Endothelial cell (in vitro differentiated cells): ENCODE measurements at places on chromosomes 11 and 22. TPM values are rescaled to one million over a fixed set of nuclear protein-coding genes. Genes with fewer than 3 reads are reported as not detected.

Gene LGALS12
- total RNA-seq, result 0.67 TPM

Gene GLYATL2
- total RNA-seq, result 0.62 TPM

Gene BLID
- not detected for total RNA-seq

Gene PATE2
- total RNA-seq, result not detected

Gene SLC25A18
- total RNA-seq, result 2.2 TPM

DNA sequence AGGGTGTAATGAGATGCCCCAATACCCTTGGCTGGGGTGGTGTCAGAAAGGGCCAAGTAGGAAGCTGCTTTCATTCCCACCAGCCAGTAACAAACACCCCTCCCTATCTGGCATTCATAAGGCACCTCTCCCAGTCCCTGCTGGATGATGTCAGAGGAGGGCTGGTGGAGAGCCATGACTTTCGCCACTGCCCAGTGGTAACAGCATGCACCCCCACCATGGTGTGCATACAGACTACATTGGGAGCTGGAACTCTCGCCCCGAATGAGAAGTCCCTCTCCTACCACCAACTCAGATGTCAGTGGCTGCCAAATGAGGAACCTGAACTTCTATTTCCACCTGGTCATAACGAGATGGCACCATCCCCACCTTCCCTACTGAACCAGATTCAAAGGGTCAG, 73.3 kb downstream of the SGSM3 start:
- DNase-seq, result no peak
- H3K36me3 ChIP-seq, result peaks cover 14% of the 10 kb centered on the region
- no peak overlapping the region for H3K4me3 ChIP-seq
- no peak overlapping the region for H3K27ac ChIP-seq

DNA sequence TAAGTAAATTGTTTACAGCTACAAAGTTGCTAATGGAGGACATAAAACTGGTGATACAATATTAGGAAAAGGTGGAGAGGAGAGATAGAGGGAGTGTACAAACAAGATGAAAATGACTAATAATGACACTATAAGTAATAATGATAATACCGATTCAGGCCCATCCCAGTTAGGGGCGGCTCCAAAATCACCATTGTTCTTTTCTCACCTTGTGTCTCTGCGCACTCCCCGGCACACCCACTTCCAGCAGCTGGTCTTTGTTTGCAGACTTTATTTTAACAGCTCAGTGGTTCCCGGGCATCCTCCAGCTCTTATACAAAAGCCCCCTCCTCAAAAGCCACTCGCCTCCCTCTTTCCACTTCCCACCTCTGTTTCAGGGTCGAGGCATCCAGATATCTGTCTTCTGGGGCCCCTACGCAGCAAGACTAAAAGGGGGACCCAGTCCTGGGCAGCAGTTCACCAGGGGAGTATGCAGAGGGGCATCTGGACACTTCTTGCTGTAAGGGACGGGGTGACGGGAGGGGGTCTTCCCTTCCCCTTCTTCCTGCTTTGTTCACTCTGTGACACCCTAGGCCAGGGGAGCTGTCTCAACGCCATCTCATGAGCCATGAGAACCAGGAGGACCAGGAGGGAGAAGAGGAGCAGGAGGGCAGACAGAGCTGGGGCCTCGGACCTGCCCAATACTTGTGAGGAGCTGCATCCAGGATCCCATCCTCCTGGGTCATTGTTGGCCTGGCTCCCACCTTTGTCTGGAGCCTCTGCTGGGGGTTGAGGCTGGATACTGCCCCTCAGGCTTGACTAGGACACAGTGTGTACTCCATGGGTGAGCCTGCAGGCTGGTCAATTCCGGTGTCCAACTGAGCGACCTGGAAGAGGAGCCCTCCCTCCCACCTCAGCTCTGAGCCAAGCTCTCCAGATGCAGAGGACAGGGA, 2.7 kb downstream of the APOL2 start:
- H3K4me1 ChIP-seq, result peaks cover 47% of the 10 kb centered on the region
- H3K4me3 ChIP-seq, result peak overlapping the region; percentile 62
- DNase-seq, result no peak
- peaks cover 12% of the 10 kb centered on the region for H3K27me3 ChIP-seq
- H3K36me3 ChIP-seq, result peaks cover 34% of the 10 kb centered on the region

DNA sequence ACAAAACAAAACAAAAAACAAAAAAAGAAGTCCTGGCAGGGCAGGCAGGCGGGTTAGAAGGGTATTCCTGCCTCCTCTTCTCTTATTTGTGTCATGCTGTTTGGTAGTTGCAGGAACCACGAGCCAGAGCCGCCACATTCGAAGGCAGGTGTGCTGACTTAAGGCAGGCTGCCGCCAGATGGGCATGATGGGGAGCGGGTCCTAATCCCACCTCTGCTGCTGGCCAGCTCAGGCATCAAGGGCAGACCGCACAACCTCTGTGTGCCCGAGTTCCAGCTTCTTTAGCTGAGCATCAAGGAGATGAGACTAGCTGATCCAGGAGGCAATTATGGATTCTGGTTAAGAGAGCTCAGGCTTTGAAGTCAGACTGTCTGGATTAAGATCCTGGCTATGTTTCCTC, 12.1 kb downstream of the OAF start:
- H3K4me3 ChIP-seq, result no peak overlapping the region
- H3K4me1 ChIP-seq, result peaks cover 41% of the 10 kb centered on the region
- peaks cover 10% of the 10 kb centered on the region for H3K27me3 ChIP-seq
- peaks cover 7% of the 10 kb centered on the region for H3K36me3 ChIP-seq
- no peak overlapping the region for H3K27ac ChIP-seq
- DNase-seq, result no peak

- H3K4me1 ChIP-seq, result no peaks in the 10 kb centered on the region
- H3K36me3 ChIP-seq, result no peaks in the 10 kb centered on the region
- peaks cover 4% of the 10 kb centered on the region for H3K27me3 ChIP-seq
- DNase-seq, result no peak
- H3K27ac ChIP-seq, result no peak overlapping the region
These were observed 7.4 kb downstream of the HBG1 start for GRCh38 chr11:5242208-5242607.

DNA sequence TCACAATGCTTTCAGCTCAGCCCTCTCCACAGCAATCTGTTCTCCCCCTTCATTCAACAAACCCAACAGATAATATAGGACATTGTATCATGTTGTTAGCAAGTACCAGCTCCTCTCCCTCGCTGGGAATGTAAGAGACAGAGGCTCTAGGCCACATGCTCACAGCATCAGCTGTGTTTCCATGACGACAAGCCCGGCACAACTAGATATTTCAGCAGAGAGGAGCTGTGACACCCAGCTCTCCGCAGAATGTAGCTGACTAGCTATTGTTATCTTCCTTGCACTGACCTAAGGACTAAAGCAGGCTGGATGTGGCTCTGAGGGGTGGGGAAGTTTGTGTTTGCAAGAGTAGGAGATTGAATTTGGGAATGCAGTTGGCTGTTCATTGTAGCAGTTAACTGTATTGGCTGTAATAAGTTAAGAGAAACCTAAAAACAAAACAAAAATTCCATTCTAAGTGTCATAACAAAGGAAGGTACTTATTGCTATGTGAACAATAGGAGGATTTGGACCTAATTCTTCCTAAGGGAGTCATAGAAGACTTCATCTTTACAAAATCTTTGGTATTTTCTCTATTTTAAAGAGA, 28.0 kb upstream of the RRAS2 start:
- H3K4me3 ChIP-seq, result no peak overlapping the region
- peak overlapping the region; percentile 3 for H3K27ac ChIP-seq
- H3K4me1 ChIP-seq, result peaks cover 5% of the 10 kb centered on the region

DNA sequence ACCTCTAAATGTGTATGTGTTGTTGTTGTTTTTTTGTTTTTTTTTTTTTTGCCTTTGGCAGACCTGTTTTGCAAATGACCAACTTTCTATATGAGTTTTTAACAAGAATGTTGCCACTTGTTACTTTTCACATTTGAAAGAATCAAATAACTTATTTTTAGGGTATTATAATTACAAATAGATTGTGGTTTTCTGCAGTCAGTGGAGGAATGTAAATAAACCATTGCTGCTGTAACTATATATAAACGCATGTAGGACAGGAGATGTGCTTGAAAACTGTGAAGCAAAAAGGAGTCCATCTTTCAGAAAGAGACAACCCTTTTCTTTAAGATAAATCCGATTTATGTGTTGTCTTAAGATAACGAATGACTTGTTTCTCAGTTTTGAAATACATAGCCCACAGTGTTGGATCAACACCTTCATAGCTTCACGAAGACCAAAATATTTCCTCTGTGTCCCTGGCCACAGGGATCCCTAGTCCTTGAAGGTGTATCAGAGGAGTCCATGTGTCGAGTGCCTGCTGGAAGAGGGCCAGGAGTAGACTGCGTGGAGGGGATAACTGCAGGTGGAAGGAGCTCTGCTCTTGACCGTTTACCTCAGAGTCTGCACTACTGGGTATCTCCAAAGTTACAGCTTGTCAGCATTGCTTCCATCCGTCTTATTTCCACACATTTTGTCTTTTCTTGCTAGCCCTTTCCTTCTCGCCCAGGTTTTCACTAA, 24.7 kb downstream of the TNRC6B start:
- no peak overlapping the region for H3K27ac ChIP-seq
- DNase-seq, result no peak
- no peaks in the 10 kb centered on the region for H3K36me3 ChIP-seq
- H3K4me1 ChIP-seq, result peaks cover 18% of the 10 kb centered on the region
- peaks cover 1% of the 10 kb centered on the region for H3K27me3 ChIP-seq

DNA sequence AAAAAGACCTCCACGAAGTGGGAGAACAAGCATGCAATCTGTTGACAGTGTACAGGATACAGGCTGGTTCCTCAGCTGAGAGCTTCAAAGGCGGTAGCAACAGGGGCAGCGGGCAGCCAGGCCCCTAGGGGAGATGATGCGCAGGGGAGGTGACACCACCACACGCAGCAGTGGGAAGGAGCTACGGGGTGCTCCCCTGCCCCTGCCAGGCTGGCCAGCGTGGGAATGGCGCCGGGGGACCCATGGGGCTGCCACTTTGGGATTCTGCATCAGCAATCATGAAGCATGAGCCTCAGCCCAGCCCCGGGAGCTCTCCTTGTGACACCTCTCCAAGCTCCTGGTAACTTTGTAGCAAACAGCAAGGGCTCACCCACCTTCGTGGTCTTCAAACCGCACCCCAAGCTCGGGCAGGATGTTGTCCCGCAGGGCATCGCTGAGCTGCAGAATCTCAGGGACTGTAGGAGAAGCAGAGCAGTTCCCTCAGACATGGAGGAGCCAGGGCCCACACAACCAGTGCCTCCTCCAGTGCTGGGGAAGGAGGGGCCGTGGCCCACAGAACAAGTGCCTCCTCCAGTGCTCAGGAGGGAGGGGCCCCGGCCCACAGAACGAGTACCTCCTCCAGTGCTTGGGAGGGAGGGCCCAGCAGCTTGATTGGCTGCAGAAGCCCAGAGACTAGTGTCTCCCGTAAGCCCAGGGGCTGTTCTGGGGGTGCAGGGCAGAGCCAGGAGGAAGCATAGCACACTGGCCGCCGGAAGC, 14.6 kb upstream of the NAP1L4 start:
- H3K27me3 ChIP-seq, result peaks cover 7% of the 10 kb centered on the region
- H3K27ac ChIP-seq, result no peak overlapping the region
- H3K36me3 ChIP-seq, result peaks cover 27% of the 10 kb centered on the region
- DNase-seq, result no peak
- H3K4me1 ChIP-seq, result no peaks in the 10 kb centered on the region

DNA sequence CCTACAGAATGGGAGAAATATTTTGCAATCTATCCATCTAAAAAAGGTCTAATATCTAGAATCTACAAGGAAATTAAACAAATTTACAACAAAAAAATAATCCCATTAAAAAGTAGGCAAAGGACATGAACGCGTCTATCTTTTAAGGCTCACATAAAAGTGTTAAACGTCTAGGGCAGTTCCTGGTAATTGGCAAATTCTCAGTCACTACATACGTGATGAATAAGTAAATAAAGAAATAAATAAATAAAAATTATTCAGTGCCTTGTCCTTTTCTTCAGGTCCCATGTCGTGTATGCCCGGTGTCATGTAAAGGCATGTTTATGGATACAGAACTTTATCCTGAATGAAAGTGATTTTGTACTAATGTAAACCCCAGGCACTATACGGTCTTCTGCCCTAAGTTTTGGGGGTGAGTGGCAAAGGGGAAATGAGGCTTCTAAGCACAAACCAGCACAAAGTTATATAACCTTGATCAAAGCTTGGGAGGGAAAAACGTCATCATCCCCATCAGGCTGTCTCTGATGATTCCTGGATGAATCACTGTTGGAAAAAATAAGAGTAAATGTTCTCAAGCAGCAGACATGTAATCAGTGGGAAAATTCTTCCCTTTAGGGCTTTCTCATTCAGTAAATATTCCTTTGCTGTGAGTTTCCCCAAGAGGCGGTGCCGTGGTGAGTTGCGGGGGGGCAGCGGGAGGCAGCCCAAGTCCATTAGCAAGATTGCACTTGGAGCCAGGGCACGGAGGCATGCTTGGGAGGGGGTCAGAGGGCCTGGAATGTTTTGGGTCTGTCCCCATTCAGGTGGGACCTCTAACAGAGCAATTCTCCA, 30.4 kb upstream of the MICAL2 start:
- H3K4me1 ChIP-seq, result no peaks in the 10 kb centered on the region
- H3K36me3 ChIP-seq, result no peaks in the 10 kb centered on the region
- DNase-seq, result no peak
- H3K27me3 ChIP-seq, result peaks cover 5% of the 10 kb centered on the region
- H3K27ac ChIP-seq, result no peak overlapping the region

GRCh38 chr22:42418811-42419242, 13.4 kb downstream of the NFAM1 start:
- peaks cover 3% of the 10 kb centered on the region for H3K36me3 ChIP-seq
- no peaks in the 10 kb centered on the region for H3K4me1 ChIP-seq
- H3K4me3 ChIP-seq, result no peak overlapping the region
- DNase-seq, result no peak
- H3K27ac ChIP-seq, result no peak overlapping the region

DNA sequence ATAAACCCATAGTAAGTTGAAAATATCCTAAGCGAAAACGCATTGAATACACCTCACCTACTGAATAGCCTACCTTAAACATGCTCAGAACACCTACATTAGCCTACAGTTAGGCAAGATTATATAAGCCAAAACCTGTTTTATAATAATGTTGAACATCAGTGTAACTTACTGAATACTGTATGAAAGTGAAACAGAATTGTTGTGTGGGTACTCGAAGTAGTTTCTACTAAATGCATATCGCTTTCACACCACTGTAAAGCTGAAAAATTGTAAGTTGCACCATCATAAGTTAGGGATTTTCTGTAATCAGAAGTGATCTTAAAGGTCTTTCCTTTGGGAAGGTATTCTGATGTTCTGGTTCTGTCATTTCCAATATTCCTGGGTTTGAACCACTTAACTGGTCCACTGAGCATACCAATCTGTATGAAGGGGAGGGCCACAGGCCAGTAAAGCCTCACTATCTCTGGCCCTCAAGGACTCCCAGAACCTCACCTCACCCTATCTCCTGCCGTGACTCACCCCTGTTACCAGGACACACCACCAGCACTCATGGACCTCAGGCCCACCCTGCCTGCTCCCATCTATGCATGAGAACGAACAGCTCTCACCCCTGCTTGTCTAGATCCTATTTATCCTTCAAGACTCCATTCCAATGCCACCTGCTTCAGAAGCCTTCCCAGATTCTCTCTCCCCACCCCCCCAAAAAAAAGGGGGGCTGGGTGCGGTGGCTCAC, 70.0 kb downstream of the NAT10 start:
- H3K4me1 ChIP-seq, result peaks cover 37% of the 10 kb centered on the region
- H3K36me3 ChIP-seq, result peaks cover 27% of the 10 kb centered on the region
- no peak overlapping the region for H3K27ac ChIP-seq
- no peak for DNase-seq
- H3K4me3 ChIP-seq, result peak overlapping the region; percentile 42

- H3K4me3 ChIP-seq, result no peak overlapping the region
- peaks cover 13% of the 10 kb centered on the region for H3K27me3 ChIP-seq
- H3K4me1 ChIP-seq, result peaks cover 26% of the 10 kb centered on the region
These were observed 5.0 kb upstream of the ANO1 start for GRCh38 chr11:70072861-70073755.
